ENCODE measurements at places on chromosomes 4 and X. TPM values are rescaled to one million over a fixed set of nuclear protein-coding genes. Genes with fewer than 3 reads are reported as not detected.

DNA sequence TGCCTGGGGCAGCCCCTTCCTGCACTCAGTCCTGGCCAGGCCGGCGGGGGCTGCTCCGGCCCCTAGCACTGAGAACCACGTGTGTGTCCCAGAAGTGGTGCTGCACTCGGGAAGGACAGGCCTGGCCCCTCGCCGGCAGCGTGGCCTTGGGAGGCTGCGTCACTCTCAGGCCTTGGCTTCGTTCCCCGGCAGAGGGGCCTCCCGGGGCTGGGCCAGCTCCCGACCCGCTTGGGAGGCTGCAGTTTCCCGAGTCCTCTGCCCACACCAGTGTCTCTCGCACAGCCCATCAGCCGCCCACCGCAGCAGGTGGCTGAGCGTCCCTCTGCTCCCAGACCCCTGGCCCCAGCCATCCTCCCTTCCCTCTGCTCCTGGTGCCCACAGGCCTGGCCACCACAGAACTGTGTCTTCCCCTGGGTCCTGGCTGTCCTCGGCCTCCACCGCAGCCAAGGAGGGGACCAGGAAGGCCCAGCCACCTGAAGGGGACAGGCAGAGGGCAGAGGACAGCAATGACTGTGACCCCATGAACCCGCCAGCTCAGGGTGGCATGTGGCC is 10.9 kb upstream of the CPLX1 start:
- DNase-seq = peak; percentile 75

DNA sequence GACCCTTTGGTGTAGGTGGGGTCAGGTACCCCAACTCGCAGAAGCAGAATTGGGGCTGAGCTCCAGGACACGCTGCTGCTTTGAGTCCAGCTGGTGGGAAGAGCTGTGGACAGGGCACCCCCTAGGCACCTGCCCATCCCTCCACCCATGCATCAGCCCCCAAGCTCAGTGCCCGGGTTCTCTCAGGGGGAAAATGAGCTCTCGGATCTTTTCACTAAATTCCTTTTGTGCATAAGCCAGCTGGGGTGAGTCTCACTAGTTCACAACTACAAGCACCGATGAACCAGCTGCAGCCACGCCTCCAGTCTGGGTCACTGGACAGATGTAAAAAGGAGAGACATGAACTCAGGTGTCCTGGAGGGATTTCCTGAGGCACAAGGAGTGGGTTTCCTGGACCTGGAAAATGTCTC is 286.8 kb downstream of the CRLF2 start:
- no peak for DNase-seq

- no peak for DNase-seq
Measured at GRCh38 chr4:126916626-126917140, 716.1 kb upstream of the INTU start.

DNA sequence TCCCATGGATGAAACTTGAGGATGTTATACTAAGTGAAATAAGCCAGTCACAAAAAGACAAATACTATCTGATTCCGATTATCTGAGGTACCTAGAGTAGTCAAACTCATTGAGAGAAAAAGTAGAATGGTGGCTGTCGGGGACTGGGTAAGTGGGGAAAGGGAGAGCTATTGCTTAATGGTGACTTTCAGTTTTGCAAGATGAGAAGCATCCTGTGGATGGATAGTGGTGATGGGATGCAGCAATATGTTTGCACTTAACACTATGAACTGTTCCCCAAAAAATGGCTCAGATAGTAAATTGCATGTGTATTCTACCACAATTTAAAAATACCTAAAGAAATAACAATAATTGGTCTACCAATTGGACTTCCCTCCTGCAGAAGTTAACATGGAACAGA is 181.5 kb downstream of the SHROOM3 start:
- no peak for DNase-seq

- no peak for DNase-seq
Measured at GRCh38 chrX:54045563-54046228, 1.4 kb upstream of the PHF8 start.

- no peak for DNase-seq
Measured at GRCh38 chrX:116499780-116500179, 37.0 kb upstream of the CT83 start.

GRCh38 chr4:71685975-71686374 is 97.9 kb downstream of the GC start:
- no peak for DNase-seq

GRCh38 chrX:40146262-40147125 is 48.7 kb upstream of the BCOR start:
- DNase-seq = peak; percentile 97

ZNF711 gene
- 1.5 TPM for total RNA-seq

GRCh38 chrX:34849371-34849770 is 93.2 kb upstream of the FAM47B start:
- DNase-seq = no peak

- peak; percentile 54 for DNase-seq
Measured at GRCh38 chr4:184288451-184289178, 70.9 kb upstream of the ENPP6 start.

- DNase-seq = no peak
Measured at GRCh38 chr4:85938062-85938461, 421.8 kb downstream of the MAPK10 start.

DNA sequence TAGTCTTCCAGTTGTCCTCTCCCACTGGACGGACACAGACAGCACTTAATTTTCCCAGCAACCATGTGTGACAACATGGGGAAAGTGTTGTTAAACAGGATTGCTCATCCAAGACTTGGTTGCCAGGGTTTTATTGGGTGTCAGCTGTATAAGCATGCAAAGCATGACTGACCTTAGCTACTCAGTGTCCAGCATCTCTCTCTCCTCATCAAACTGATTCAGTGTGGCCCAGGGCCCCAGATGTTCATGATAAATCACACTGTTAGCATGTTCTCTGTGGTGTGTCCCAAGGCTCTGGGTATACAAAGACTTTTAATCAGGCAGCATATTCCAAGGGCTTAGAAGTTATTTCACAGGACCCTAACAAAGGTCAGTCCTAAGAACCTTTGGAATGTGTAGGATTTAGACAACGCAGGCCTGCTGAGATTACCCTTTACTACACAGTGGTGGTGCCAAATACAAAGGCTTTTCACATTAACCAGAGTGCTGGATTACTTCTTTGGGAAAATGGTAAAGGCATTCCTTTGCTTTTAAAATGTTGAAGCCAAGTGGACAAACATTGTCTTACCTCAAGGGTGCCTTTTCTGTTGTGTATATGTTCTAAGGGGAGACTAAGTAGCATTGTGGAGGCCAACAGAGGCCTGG is 213.3 kb downstream of the GLUD2 start:
- DNase-seq = no peak

RS1 gene
- not detected for total RNA-seq

CYLC1 gene
- total RNA-seq = not detected

DNA sequence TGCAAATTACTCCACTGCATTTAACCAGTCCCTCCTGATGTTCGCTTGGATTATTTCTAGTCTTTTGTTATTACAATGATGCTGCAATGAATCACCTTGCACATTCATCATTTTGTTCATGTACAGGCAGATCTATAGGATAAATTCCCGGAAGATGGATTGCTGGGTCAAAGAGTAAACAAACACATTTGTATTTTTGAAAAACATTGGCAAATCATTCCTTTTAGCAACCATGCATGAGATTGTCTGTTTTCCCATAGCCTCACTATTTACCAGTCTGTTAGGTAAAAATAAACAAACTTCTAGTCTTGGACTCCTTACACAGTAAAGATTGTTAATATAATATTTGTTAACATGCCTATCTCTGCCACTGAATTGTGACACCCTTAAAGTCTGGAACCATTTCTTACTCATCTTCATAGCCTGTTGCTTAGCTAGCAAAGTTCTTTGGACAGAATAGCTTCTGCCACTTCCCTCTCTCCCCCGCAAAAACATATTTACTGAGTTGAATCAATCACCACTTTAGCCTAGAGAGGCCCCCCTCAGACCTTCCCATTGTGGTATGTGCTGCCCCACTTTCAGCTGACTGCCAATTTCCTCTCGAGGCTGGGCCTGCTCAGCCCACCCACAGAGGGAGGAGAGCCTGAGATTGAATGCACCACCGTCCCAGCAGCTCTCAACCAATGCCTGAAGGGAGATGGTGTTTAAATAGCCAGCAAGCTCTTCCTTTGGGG is 108.4 kb upstream of the ATXN3L start:
- peak; percentile 90 for DNase-seq

GRCh38 chrX:40415675-40416074 is 165.1 kb upstream of the ATP6AP2 start:
- no peak for DNase-seq

DNA sequence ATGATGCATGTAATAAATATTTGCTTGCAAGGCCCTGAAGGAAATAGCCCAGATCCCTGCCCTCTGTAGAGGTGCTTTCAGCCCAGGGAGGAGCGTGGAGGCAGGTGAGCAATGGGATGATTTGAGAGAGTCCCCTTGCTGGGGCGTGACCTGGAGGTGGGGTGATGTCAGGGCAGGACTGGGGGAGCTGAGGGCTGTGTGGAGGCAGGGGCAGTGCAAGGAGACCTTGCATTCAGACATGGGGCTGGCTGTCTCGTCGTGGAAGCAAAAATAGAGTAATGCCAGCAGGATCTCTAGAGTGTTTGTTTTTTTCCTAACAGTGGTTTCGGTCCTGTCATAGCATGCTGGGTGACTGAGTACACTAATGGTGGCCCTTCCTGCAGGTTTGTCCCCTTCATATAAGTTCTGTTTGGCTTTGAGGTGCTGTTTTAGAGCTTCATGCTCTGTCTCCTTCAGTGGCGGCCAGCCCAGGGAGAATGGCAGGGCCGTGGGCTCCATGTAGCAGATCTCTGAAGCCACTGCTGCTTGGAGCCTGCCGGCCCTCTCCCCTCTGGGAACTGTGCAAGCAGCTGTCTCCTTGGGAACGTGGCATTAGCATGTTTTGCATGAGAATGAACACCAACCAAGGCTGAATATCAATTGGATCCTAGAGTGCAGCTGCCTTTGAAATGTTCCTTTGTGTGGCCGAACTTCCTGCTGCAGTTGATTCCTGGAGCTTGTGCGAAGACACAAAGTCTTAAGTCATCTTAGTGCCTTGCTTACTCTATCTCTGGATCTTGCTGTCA is 39.3 kb upstream of the CLDN34 start:
- no peak for DNase-seq

ARX gene
- not detected for total RNA-seq

DNA sequence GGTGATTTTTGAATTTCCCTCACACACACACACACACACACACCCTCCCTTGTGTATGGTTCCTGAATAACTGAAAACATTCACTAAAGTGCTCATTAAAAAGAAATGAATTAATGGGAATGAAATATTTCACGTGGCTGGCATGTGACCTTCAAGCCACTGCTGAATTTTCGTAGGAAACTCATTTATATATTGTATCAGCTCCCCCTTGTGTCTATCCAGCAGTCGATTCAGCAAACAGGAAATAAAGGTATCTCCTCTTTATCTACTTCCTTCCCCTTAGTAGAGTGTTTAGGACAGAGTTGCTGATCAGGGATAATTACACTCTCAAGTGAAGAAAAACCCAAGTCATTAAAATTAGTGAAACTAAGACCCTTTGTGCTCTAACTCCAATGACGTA is 912.6 kb upstream of the LCORL start:
- no peak for DNase-seq

TSPYL2 gene
- 15.9 TPM for total RNA-seq

DNA sequence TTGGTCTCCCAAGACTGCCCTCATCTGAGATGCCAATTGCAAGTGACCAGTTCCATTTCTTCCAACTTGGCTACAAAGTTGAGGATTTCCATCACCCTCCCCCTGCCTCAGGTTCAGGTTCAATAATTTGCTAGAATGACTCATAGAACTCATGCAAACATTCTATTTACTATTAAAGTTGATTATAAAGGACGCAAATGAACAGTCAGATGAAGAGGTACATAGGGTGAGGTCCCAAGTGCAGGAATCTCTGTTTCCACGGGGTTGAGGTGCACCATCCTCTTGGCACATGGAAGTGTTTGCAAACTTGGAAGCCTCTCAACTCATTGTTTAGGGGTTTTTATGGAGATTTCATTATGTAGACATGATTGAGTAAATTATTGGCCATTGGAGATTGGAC is 41.0 kb downstream of the FGFBP1 start:
- no peak for DNase-seq

ERCC6L gene
- 0.59 TPM for total RNA-seq

DNA sequence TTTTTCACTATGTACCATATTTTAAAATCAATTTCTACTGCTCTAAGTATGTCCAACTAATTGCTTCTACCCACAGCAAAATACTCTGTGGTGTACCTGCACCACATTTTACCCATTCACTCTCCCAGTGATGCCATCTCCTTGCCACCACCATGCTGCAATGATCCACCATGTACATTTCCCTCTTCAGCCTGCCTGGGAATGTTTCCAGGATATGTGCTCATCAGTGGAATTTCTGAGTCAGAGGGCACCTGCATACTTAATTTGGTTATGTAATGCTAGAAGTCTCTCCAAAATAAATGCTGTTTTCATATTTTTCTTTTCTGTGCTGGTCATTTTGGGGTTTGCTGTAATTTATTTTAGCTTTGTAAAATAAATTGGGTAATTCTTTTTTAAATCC is 33.2 kb upstream of the OCIAD2 start:
- DNase-seq = peak; percentile 44

SPANXA2 gene
- 0.29 TPM for total RNA-seq

GRCh38 chr4:26861434-26862186 is 969 bp downstream of the STIM2 start:
- DNase-seq = peak; percentile 87

DNA sequence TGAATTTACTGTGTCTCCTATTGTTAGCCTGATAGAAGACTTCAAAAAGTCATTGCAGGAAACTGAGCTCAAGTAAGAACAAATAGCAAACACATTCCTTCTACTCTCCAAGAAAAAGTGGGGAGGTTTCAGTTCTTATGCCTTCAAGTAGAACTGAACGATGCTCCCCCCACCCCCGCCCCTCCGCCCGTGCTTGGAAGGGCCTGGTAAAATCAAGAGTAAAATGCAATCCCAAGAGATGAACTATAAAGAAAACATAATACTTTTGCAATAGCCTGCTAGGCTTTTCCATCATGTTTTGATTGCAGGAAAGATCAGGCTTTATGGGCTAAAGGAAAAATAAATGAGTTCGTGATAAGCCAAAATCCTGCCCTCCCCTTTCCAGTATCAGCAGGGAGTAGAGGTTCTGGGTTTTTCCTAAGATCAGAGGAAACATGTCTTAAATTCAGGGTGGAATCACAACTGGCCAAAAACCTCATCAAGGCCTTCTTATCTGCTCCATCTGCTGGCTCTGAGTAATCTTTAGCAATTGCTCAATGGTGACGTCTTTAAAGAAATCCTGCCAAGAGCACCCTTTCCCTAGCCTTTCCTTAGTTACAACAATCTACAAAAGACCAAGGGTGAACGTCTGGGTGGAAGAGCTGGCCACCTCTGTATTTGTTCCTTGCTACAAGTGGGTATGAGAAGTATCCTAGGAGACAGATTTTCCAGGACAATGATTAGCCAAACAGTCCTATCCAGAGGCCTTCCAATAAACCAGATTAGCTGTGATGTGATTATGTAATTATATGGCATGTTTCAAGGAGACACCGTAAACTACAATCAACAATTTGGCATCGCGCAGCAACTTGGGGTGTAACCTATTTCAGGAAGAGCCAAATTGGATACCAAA is 66.3 kb upstream of the FAM9C start:
- DNase-seq = no peak

SH3TC1 gene
- total RNA-seq = 3.5 TPM

DNA sequence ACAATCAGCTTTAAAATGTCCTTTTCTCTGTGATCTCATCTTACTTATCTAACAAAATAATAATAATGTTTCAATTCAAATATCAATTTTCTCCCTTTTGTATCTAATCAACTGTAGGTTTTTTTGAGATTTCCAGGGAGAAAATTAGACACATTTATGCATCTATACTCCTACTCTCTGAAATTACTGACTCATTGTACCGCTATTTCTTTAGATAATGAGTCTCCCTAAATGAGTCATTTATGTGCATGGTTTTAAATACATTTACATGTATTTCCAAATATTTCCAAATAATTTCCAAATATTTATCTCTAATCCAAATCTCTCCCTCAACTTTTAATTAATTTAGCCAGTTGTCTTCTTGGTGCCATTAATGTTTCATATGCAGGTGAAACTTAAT is 621.0 kb downstream of the TECRL start:
- DNase-seq = no peak

All from osteoblast (primary cell).